Stimulated activated CD8-positive, alpha-beta memory T cell treated with anti-CD3 and anti-CD28 coated beads, Interleukin-15, amount 100 ng/mL, for 1 hour (primary cell): ENCODE measurements at places on chromosomes 12 and 14.

DNA sequence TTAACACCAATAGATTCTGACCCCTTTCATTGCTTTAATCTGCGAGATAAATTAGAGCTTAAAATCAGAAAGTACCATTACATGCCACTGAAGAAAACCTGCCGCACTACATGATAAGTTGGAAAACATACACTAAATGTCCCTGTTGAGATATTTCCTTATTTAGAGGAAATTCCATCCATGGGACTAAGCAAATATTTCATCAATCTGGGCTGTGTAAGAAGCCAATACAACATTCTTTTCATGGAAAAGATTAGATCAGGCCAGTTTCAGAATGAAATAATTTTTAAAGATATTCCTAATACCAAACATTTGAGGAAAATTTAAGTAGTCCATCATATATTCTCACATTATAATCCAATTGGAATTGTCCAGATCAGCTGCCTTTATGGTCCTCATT lies 112.8 kb downstream of the LLPH start:
- DNase-seq, result no peak

DNA sequence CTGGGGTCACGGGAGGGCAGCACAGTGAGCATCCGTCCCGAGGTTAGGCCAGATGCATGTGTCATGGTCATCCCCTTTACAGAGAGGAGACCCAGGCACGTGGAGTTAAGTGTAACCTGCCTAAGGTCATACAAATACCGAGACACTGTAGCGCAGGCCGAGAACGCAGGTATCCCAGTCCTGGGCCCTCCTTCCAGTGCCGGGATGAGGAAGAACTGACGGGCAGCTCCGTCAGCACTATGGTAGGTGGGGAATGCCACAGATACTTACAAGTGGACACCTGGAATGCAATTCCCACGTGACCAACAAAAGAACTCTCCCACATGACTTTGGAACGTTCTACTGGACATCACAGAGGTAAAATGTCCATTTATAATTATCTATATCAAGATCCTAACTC lies 8.7 kb upstream of the TMEM229B start:
- DNase-seq, result no peak

- DNase-seq, result no peak
These were observed 41.3 kb upstream of the C12orf71 start for GRCh38 chr12:27123642-27124041.

DNA sequence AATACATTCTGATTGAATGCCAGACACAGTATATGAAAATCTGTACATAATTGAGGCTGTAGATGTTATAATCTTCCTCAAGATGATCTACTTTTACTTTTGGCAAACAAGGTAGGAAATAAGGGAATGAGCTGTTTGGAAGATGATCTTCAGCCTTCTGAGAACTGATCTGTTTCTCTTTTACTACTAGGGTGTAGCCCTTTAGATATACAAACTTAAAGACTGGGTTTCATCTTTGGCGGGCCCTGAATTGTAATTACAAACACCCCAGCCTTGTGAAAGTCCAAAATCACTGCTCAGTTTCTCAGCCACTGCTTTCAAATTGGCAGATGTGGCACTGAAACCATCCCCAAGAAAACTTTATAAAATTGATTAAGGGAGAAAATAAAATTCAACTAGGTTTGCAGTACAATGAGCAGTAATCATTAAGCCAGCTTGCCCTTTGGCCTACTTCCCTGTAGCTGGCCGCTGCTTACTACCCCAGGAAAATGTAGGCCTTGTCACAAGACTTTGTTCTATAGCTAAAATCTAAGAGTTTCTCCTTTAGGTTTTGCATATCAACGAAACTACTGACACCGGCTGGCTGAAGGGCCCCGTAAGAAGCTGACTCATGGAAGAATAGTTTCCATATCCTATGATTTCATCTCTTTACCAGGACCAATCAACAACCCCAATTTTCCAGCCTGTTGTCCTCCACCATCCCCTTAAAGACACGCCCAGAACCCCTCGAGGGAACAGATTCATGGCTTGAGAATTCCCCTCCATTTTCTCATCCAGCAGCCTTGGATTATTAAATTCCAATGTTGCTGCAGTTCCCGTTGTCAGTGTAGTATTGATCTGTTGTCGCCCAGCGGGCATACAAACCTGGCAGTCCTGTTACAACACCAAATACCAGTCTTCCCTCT lies 210.8 kb downstream of the PCNX1 start:
- DNase-seq, result no peak

GRCh38 chr12:93130366-93131054 lies 201.4 kb upstream of the EEA1 start:
- no peak for DNase-seq
